Adipose tissue (tissue), 3 donors: ENCODE measurements at places on chromosomes 1 and 21. TPM values are rescaled to one million over a fixed set of nuclear protein-coding genes. Genes with fewer than 3 reads are reported as not detected.

Gene TEKT2
- 0.12 TPM for polyA plus RNA-seq

Gene KISS1
- polyA plus RNA-seq = 0.47 TPM

Gene CNTN2
- polyA plus RNA-seq = 0.34 TPM

Gene PTPN22
- polyA plus RNA-seq = 0.79 TPM

Gene ARHGEF10L
- polyA plus RNA-seq = 20.8 TPM

Gene FAM151A
- polyA plus RNA-seq = 0.22 TPM

Gene NUDT4B
- polyA plus RNA-seq = 6.0 TPM

Gene CXADR
- polyA plus RNA-seq = 0.11 TPM

Gene TENT5C
- 4.9 TPM for polyA plus RNA-seq

Gene SERINC2
- 3.8 TPM for polyA plus RNA-seq

Gene C1QA
- polyA plus RNA-seq = 173 TPM

Gene OR2T33
- not detected for polyA plus RNA-seq

Gene HSD3B2
- polyA plus RNA-seq = not detected

Gene CAPZA1
- 75.8 TPM for polyA plus RNA-seq

Gene HORMAD1
- polyA plus RNA-seq = not detected

Gene NEK2
- polyA plus RNA-seq = 0.07 TPM

Gene TSPEAR
- polyA plus RNA-seq = 0.56 TPM

Gene DMBX1
- polyA plus RNA-seq = not detected

Gene KCNJ9
- polyA plus RNA-seq = not detected

Gene EPHA10
- polyA plus RNA-seq = 0.04 TPM

Gene SKI
- polyA plus RNA-seq = 36.3 TPM

Gene PROK1
- 5.1 TPM for polyA plus RNA-seq

Gene TMPRSS15
- polyA plus RNA-seq = 0.11 TPM

Gene F5
- polyA plus RNA-seq = 0.67 TPM

Gene CYP2J2
- polyA plus RNA-seq = 0.56 TPM

Gene IGSF5
- polyA plus RNA-seq = not detected

Gene PIK3C2B
- polyA plus RNA-seq = 13.6 TPM

Gene PLEKHN1
- polyA plus RNA-seq = 0.22 TPM

Gene PALMD
- polyA plus RNA-seq = 59.2 TPM

Gene MIXL1
- polyA plus RNA-seq = not detected

Gene TRAF3IP3
- 6.3 TPM for polyA plus RNA-seq

Gene ETNK2
- polyA plus RNA-seq = 11.1 TPM

Gene CASP9
- polyA plus RNA-seq = 22.0 TPM

Gene LRRC38
- polyA plus RNA-seq = 0.04 TPM

Gene LCE1D
- polyA plus RNA-seq = not detected
